ENCODE measurements at places on chromosomes 11 and 22.

DNA sequence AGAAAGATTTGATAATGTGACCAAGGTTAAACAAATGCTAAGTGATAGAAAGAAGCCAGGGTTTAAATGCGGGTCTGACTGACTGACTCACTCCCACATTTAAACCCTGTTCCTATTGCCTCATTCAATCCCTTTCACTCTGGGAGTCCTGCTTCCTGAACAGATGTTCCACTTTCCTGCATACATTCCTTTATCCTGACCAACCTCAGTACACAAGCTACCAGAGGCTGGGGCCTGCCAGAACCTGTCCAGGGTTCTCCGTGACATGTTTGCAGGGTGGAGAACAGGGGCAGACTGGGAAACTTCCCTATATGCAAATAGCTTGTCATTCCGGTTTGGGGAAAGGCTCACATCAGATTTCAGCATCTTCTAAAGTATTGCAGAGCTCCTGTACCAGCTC, 3.0 kb upstream of the ANKK1 start:
- DNase-seq, result no peak

- DNase-seq, result no peak
These were observed 75.9 kb downstream of the PHF21B start for GRCh38 chr22:44933666-44934453.

GRCh38 chr11:73921180-73921579, 29.6 kb upstream of the DNAJB13 start:
- DNase-seq, result no peak

DNA sequence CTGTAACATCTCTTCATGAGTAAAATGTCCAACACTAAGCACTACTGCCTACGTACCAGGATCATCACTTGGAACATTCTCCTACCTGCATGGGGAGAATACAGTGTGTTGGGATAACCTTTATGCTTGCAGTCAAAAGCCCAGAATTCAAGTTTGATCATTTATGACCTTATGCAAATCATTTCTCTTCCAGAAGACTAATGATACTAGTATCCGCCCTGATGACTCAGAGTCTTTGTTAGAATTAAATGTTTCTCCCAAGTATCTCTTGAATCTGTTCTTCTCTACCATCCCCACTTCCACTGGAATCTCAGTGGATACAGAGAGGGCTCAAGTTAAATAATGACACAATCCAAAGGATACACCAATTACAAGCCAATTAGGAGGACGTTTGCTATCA, 12.4 kb downstream of the MAJIN start:
- no peak for DNase-seq

DNA sequence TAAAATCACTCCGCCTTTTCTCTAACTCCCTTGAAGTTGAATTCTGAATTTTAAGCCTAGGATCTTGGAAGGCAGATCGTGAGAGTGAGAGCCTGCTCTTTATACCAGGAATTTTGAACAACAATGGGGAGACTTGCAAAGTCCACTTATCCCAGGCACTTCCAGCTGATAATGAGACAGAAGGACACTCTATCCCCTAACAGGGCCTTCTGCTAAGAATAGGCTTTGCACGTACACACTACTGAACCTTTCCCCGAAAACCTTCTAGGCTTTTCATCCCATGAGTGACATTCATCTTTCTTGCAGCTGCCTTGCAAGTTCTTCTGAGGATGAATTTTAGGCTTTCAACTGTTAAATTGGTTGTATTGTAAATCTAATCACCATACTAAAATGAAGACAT, 44.0 kb upstream of the WT1 start:
- DNase-seq, result no peak

GRCh38 chr11:75543806-75544205, 18.1 kb upstream of the GDPD5 start:
- no peak for DNase-seq

GRCh38 chr11:130390071-130390758, 38.2 kb downstream of the ADAMTS8 start:
- DNase-seq, result no peak

- no peak for DNase-seq
These were observed 30.3 kb upstream of the FBLN1 start for GRCh38 chr22:45472426-45472825.

- DNase-seq, result no peak
These were observed 105.4 kb downstream of the CACNA1I start for GRCh38 chr22:39675947-39676346.

- no peak for DNase-seq
These were observed 79.1 kb downstream of the GUCY1A2 start for GRCh38 chr11:106939157-106939556.

- DNase-seq, result no peak
These were observed 145.7 kb upstream of the TTC12 start for GRCh38 chr11:113168354-113169342.

GRCh38 chr11:102064316-102064715, 17.1 kb downstream of the CFAP300 start:
- DNase-seq, result no peak

- DNase-seq, result no peak
These were observed 12.3 kb downstream of the TCF20 start for GRCh38 chr22:42258126-42258525.

- DNase-seq, result no peak
These were observed 89.2 kb downstream of the PDE2A start for GRCh38 chr11:72584939-72585597.

DNA sequence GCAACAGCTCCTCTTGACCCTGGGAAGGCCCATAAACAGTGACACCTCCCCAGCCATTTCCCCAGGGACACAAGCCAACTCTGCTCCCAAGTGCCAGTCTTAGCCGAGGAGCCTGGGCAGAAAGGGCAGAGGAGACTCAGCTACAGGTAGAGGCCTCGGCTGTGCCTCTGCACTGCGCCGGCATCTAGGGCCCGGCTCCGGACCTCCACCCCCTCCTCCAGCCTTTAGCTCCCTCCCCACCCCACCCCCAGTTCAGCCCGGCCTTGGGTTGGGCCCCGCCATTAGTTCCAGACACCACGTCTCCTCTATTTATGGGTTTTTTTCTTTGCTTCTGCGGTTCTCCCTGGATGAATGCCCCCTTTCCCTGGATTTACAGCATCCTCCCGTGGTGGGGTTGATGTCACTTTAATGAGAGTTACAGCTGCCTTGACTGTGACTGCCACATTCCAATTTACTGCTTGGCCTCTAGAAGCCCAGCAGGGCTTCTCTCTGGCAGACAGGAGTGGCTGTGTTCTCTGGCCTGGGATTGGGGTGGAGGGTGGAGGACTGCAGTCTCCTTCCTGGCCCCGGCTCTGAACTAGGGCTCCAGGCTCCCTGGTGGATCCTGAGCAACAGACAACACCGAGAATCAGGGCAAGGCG, 13.5 kb upstream of the OAF start:
- DNase-seq, result no peak

DNA sequence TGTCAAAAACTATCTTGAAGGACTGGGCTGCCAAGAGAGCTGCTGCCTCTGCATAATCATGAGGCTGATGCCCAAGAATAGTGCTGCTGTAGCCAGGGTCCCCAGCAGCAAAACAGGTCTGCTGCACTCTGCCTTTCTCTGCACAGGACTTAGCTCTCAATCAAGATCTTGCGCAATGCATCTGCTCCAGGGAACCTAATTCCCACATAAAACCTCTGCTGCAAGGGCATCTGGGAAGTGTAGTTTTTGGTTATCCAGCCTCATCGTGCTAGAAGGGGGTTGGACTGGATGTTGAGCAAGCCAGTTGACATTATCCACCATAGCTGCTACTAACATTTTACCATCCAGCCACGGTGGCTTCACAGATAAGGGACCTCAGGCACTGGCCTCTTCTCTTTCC, 192.7 kb downstream of the C11orf91 start:
- DNase-seq, result no peak

- DNase-seq, result no peak
These were observed 298.3 kb downstream of the NTM start for GRCh38 chr11:131668500-131669400.

- DNase-seq, result no peak
These were observed 53.2 kb downstream of the CHRDL2 start for GRCh38 chr11:74678041-74678440.

Measured in esophagus squamous epithelium (tissue), 5 donors.